ENCODE measurements at places on chromosomes 5 and 9. TPM values are rescaled to one million over a fixed set of nuclear protein-coding genes. Genes with fewer than 3 reads are reported as not detected.
A peak's percentile ranks its signal among the peaks of the same experiment; 100 is the strongest.

GRCh38 chr9:4027606-4028005 is 272.3 kb downstream of the GLIS3 start:
- DNase-seq = no peak

GRCh38 chr5:140402258-140403074 is 833 bp downstream of the ANKHD1 start:
- DNase-seq = peak; percentile 17

- no peak for DNase-seq
Observed at GRCh38 chr5:176693477-176693851, 46.2 kb downstream of the TSPAN17 start.

GRCh38 chr9:77909306-77909705 is 122.3 kb downstream of the GNAQ start:
- DNase-seq = no peak

DNA sequence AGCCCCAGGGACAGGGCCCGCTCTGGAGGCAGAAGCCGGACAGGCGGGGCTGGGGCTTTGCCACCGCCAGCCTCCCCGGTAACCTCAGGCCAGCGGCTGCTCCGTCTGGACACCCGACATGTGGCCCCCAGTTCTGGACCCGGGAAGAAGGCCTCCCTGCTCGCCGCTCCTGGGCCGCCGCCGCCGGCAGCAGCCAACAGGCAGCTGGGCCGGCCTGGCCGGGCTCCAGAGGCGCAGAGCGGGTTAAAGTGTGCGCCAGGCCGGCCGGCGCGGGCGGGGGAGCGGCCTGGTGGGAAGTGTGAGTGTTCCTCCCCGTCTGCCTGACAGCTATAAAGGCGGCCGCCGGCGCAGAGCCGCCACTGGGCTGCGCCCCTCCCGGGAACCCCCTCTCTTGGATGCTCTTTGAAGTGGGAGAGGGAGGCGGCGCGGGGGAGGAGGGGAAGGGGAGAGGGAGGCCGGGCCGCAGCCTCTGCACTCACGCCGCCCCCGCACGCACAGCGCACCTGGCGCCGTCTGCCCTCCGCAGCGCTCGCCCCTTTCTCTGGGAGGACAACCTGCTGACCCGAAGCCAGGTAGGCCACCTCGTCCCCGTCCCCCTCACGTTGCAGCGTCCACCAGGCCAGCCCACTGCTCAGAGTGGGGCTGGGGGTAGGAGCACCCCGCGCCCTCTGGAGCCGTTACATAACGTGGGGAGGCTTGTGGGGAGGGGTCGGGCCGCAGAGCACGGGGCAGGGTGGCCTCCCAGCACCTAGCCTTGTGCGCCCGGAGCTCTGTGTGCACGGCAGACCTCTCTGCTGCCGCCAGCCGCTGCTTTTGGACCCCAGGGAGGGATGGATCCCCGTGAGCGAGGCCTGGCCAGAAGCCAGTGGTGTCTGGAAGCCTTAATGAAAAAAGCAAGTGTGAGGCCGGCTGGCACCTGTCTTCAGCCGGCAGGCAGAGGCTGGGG is at the start of gene ADAMTSL2:
Gene ADAMTSL2, plus strand, starts transcription at position 359 of the 946 bp plus-strand sequence. CDS start 2,009 bp downstream, outside the sequence.
- peak; percentile 57 for DNase-seq

DNA sequence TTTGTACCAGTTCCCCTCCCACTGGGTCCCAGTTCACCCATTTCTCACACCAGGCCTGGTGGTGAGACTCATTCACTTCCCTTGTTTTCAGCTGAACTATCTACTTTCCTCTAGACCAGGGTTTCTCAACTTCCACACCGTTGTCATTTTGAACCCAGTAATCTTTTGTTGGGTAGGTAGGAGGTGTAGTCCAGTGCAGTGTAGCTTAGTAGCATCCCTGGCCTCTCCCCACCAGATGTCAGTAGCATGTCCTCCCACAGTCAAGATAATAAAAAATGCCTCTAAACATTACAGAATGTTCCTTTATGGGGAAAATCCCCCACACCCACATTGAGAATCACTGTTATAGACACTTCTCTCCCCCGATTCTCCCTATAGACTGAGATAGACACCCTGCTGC is 299.1 kb downstream of the EPB41L4A start:
- no peak for DNase-seq

- DNase-seq = no peak
Observed at GRCh38 chr9:37061768-37062167, 27.7 kb upstream of the PAX5 start.

GRCh38 chr5:95669540-95669939 is 13.3 kb downstream of the SPATA9 start:
- DNase-seq = no peak

Gene SPINK9
- polyA plus RNA-seq = 0.81 TPM

Gene KLF9
- polyA plus RNA-seq = 8.5 TPM

GRCh38 chr5:107104040-107104995 is 566.4 kb downstream of the EFNA5 start:
- DNase-seq = no peak

Gene NR5A1
- 0.08 TPM for polyA plus RNA-seq

Gene TRIP13
- 10.4 TPM for polyA plus RNA-seq

DNA sequence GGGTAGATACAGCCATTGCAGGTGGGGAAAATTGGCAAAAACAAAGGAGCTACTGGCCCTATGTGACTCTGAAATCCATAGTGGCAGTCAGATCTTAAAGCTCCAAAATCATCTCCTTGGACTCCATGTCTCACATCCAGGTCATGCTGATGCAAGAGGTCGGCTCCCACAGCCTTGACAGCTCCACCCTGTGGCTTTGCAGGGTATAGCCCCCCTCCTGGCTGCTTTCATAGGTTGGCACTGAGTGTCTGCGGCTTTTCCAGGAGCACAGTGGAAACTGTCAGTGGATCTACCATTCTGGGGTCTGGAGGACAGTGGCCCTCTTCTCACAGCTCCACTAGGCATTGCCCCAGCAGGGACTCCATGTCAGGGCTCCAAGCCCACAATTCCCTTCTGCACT is 1190.1 kb downstream of the CDH12 start:
- DNase-seq = no peak

DNA sequence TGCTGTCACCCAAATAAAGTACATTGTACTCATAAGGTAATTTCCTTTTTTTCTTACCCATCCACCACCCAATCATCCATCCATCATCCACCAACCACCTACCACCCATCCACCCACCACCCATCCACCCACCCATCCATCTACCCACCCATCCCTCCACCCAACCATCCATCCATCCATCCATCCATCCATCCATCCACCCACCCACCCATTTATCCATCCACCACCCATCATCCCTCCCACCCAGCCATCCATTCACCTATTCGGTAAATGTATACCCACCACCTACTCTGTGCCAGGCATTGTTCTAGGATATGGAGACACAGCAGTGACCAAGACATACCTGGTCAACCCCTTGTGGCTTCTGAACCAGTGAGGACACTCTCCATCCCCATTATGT is 25.1 kb downstream of the MGAT1 start:
- no peak for DNase-seq

DNA sequence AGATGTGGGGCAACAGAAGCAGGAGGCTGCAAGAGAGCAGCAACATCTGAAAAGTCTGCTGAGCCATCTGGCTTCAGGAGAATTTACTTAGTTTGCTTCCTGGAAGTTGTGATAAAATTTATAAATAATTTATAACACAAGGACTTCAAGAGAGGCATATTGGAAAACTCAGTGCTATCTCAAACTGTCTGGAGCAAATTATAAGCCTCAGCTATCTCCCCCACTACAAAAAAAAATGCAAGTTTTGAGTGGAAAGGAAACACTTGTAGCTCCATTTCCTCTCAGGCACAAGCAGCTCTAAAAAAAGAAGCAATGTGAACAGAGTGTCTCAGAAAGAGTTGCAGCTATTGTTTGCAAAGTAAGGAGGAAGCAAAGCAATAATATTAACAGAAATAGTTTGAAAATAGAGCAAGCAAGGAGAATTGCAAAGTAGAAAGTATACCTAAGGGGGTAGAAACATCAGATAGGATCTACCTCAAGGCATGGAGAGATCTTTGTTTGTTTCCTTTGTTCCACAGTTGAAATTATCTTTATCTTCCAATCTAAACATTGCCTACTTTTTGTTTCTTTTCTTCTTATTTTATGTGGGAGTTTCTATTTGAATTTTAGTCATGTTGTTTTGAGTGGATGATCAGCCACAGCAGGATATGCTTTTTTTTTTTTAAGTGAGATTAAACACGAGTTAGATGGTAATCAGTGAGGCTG is 55.9 kb upstream of the IL6ST start:
- no peak for DNase-seq

Gene DROSHA
- polyA plus RNA-seq = 84.3 TPM

Measured in spinal cord (tissue), 10 donors.